ENCODE measurements at places on chromosomes 16 and 17.

- no peak for DNase-seq
Measured at GRCh38 chr17:83037084-83037873, 42.1 kb upstream of the METRNL start.

DNA sequence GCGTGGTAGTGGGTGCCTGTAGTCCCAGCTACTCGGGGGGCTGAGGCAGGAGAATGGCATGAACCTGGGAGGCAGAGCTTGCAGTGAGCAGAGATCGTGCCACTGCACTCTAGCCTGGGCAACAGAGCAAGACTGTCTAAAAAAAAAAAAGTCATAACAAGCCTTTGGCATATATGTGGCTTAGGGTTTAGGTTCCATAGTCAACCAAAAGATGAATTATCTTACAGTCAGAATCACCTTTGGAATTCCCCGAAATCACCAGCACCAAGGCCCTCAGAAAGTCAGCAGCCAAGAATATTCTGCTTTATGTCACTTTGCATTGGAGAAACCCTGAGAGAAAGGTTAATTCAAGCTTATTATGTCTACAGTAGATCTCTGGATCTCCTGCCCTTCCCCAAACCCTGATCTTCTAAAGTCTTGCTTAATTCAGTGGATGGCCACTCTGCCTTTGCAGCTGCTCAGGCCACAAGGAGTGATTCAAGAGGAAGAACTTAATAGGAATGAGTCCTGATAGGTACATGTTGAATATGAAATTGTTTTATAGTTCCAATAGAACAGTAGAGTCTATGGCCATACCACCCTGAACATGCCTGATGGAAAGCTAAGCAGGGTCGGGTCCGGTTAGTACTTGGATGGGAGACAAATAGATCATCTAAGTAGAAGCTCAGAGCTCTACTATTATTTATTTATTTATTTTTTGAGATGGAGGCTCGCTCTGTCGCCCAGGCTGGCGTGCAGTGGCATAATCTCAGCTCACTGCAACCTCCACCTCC is 196.0 kb upstream of the CACNG5 start:
- DNase-seq = no peak

DNA sequence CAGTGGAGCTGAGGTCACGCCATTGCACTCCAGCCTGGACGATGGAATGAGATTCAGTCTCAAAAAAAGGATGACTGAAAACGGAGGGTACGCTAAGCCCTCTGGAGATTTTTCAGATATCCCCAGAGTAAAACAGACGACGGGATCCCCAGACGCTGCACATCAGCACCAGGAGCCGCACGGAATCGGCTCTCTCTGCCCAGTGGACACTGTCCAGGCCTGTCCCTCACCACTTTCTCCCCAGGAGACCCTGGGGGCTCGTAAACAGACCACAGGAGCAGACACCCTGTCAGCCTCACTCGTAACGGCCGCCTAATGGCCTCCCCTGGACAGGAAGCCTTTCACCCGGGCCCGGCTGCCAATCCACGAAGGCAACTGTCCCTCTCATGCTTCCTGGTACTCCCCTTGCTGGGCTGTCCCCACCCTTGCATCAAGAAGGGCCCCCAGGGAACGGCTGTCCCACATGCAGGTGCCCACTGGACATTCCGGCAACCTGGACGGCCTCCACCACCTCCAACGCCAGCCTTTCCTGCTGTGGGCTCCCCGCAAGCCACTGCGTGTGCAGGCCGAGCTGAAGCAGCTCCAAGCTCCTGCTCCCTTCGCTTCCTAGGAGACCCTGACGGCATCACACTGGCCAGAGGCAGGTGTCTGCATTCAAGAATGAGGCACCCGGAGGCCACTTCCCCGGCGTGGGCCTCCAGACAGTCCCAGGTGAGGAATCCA is 74.3 kb downstream of the TIMM22 start:
- DNase-seq = no peak

- no peak for DNase-seq
Measured at GRCh38 chr16:27355610-27356009, 41.8 kb downstream of the IL4R start.

- DNase-seq = no peak
Measured at GRCh38 chr17:36627101-36627500, 25.7 kb downstream of the MRM1 start.

- no peak for DNase-seq
Measured at GRCh38 chr16:80527297-80527696, 13.5 kb upstream of the DYNLRB2 start.

DNA sequence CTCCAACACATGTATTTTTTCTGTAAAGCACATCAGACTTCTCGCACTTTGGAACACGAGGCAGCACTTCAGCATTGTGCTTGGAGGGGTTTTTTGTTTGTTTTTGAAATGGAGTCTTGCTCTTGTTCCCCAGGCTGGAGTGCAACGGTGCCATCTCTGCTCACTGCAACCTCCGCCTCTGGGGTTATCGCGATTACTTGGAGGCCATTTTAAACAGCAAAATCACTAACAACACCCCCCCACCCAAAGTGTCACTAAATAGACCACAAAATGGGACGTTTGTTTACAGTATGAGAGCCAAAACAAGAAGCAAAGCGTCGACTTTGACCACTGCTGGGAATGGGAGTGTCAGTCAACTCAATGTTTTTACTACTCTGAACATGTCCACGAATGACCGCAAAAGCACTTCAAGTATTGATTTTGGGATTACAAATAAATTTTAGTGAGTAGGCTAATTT is 9.0 kb upstream of the C16orf87 start:
- DNase-seq = no peak

GRCh38 chr16:74455619-74456289 is 34.5 kb upstream of the CLEC18B start:
- no peak for DNase-seq

DNA sequence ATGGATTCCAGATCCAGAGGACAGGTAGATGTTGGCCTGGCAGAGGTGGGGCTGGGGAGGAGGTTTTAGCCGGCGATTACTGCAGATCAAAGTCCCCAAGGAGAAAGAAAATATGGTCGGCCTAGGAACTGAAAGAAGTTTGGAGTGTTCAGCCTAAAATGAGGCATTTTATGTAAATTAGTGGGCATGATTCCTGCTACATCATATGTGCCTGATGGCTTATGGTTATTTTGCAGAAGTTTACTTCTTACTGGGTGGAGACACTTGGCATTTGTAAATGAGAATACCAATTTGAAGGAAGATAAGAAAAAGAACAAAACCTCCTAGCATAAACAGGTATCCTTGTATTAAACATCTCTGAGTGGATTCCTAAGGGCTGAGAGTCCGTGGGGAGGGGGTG is 149.3 kb downstream of the FOXL1 start:
- DNase-seq = no peak

DNA sequence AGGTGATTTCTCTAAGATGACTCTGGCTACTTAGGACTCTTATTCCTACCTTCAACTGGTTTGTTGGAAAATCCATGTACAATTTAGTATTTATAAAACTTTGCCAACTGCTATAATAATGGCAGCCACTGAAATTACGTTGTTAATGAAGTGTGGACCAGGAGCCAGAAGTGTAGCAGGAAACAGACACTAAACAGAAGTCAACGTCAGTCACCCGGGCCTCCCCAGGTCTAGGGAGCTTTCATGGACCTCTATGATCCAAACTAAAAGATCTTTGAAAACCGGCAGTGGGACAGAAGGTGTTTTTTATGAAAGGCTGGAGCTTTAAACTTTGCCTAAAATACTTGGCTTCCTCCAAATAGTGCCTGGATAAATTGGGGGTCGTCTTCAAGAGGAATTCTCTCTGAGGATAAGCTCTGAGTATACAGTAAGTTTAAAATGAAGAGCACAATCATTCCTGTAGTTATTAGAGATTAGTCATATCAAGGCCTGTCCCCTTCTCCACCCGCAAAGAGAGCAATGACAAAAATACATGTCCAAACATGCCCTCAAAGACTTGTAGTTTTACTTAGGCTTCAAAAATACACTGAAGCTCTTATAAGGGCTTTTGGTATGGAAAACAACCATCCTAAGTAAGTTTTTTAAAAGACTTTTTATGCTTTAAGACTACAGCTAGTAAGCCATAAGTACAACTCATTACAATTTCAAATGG is 34.6 kb downstream of the DCUN1D3 start:
- no peak for DNase-seq

DNA sequence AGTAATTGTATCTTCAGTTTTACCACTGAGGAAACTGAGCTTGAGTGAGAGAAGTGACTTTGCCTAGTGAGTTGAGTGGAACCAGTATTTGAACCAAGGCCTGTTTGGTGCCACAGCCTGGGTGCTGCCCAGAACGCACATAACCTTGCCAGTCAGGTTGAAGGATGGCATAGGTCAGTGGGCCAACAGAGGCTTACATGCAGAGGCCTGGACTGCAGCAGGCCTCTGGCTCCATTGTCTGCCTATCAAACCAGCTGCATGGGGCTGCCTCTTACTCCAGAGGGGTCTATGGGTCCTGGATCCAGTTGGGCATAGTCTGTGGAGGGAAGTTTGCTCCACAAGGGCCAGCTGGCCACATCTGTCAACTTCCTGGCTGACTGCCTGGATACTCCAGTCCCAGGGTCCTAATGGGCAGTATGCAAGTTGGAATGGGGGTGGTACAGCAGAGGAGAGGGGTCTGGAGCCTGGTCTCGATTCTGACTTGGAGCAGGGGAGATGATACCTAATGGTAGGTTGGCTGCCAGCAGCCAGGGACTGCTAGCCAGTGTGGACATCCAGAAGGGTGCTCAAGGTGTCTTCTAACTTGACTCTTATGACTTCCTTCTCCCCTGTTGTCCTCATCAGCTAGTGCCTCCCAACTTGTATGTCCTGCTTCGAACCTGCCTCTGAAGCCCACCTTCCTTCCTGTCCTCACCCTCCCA is 11.1 kb upstream of the RNF112 start:
- peak; percentile 26 for DNase-seq

DNA sequence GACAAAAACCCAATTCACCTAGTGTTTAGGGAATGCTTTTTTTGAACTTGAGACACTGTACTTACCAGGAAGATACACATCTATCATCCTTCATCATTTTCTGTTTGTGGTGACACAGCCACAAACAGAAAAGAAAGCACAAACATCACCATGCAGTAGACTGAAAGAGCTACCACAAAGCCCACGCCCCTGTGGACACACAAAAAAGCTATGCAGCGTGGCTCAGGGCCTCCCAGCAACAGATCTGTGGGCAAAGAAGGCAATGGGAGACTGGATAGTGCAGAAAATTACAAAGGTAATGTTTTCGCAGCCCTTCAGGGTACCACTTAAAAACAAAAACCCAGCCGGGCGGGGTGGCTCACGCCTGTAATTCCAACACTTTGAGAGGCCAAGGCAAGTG is 9.6 kb downstream of the COTL1 start:
- no peak for DNase-seq

GRCh38 chr17:9315360-9315759 is 260.3 kb downstream of the STX8 start:
- no peak for DNase-seq

DNA sequence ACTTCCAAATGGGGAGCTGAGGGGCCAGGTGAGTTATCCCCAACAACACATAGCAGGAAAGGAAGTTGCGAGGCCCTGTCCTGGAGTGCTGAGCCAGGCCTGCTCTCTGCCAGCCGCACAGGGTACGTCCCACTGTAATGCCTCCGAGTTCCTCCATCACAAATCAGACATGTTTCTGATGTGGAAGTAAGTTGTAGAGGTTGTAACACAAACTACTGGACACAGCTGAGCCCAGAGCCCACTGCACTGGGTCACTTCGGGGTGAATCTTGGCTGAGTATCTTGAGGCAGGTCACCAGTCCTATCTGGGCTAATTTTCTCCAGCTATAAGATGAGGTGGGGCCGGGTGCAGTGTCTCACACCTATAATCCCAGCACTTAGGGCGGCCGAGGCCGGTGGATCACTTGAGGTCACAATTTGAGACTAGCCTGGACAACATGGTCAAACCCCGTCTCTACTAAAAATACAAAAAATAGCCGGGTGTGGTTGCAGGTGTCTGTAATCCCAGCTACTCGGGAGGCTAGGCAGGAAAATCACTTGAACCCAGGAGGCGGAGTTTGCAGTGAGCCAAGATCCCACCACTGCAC is 100.8 kb upstream of the CDH5 start:
- DNase-seq = no peak

GRCh38 chr16:57270221-57271062 is 14.0 kb downstream of the PLLP start:
- DNase-seq = no peak

- DNase-seq = no peak
Measured at GRCh38 chr16:83453977-83454376, 353.8 kb upstream of the HSBP1 start.

GRCh38 chr17:50575581-50576210 is 15.2 kb downstream of the CACNA1G start:
- DNase-seq = no peak

DNA sequence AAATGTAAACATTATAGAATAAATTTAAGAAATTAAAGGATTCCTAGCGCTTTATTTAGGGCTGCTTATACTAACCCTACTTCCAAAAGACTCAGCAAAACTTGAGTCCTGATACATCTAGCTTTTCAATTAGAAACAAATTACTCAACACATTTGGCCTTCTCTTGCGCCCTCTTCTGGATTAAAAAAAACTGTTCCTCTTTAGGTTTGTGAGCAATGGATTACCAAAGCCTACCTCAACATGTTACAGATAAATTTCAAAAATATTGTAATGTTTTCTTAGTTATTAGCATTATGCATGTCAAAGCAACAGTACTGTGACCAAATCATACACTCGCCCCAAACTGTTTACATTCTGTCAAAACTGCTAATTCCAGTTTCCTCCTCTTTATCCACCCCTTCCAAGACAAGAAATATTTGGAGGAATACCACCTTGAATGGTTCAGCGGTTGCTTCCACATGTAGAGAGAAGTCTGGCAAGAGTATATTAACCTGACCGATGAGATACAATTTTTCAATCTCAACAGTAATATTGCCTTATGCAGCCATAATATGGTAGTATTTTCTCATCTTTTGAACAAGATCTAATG is 2.7 kb downstream of the NUFIP2 start:
- no peak for DNase-seq

DNA sequence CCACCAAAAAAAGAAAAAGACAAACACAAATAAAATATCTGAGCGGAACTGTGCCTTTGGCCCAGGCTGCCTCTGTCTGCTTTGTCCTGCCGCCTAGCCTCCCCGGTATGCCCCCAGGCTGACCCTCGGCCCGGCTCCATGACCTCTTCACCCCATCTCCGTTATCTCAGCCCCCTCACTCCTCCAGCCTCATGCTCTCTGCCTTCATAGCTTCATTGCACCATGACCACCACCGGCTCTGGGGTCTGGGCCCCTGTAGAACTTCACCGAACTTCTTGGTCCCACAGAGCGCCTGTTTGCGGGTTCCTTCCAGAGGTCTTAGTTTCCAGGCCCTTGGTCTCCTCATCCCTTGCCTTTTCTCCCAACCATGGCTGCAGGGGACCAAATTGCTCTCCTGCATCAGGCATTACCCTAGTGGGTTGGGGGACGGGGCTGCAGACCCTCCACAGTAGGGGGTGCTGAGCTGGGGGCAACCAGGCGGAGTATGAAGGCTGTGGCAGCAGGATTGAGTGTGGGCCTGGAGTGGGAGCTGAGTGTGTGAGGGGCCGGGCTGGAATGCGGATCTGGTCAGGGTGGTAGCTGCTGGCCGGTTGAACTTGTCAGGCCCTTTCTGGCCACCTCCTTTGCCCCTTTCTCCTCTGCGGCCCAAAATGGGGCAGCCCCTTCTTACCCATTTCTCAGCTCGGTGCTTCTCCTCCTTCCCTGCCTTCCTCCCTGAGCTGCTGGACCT is 6.9 kb downstream of the HIRIP3 start:
- no peak for DNase-seq
